ENCODE measurements at places on chromosomes 16 and 17. TPM values are rescaled to one million over a fixed set of nuclear protein-coding genes. Genes with fewer than 3 reads are reported as not detected.

DNA sequence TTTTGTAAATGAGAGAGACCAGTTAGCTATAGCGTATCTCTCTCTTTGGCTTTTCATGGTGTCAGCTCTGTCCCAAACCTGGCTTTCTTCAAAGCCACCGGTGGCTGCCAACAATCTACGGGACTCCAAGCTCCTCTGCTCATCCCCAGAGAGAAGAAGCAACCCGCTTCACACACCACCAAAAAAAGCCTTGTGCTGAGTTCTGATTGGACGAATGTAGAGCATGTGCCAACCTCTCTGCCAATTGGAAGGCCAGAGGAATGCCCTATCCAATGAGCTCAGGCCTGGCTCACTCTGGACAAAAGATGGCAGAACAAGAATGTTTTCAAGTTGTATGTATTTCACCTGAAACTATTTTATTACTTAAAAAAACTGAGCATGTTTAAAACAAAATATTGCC lies 202.4 kb downstream of the C16orf95 start:
- H3K4me1 ChIP-seq = no peaks in the 10 kb centered on the region
- no peak overlapping the region for H3K4me3 ChIP-seq
- no peak for DNase-seq
- H3K27ac ChIP-seq = no peak overlapping the region
- no peaks in the 10 kb centered on the region for H3K36me3 ChIP-seq

DNA sequence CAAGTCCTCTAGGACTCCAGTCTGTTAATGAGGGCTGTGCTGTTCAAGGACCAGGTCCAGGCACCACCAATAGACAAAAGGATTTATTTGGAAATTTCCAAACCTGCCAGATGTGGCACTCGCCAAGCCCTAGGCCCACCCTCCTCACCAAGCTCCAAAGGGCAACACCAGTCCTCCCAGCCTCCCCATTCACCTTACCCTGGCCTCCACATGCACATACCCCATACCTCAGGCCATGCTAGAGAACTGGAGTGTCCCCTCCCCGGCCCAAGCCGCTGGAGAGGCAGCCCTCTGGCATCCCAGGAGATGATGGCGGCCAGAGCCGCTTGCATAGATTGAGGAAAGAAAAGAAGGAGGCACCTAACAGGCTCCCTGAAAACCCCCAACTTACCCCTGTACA lies 4.6 kb upstream of the FTSJ3 start:
- H3K4me3 ChIP-seq = no peak overlapping the region
- H3K4me1 ChIP-seq = peaks cover 10% of the 10 kb centered on the region
- H3K27me3 ChIP-seq = no peaks in the 10 kb centered on the region
- no peak overlapping the region for H3K27ac ChIP-seq

CBX2 gene
- polyA plus RNA-seq = 5.4 TPM

GRCh38 chr17:75941442-75941819 lies 589 bp upstream of the FBF1 start:
- no peaks in the 10 kb centered on the region for H3K36me3 ChIP-seq
- peak overlapping the region; percentile 85 for H3K4me3 ChIP-seq
- H3K27me3 ChIP-seq = no peaks in the 10 kb centered on the region
- no peak overlapping the region for H3K27ac ChIP-seq
- no peaks in the 10 kb centered on the region for H3K4me1 ChIP-seq
- no peak for DNase-seq

DNA sequence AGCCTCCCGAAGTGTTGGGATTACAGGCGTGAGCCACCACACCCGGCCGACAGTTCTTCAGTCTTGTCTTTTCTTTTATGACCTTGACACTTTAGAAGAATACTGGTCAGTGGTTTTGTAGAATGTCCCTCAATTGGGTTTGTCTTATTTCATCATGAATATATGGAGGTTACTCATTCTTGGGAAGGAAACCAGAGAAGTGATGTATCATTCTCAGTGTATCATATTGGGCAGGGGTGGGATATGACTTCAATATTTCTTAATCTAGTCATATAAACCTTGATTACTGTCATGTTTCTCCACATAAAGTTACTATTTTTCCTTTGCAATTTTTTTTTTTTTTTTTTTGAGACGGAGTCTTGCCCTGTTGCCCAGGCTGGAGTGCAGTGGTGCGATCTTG lies 36.9 kb downstream of the SNTB2 start:
- no peak overlapping the region for H3K4me3 ChIP-seq
- no peak for DNase-seq
- no peaks in the 10 kb centered on the region for H3K4me1 ChIP-seq
- no peak overlapping the region for H3K27ac ChIP-seq
- no peaks in the 10 kb centered on the region for H3K36me3 ChIP-seq

DNA sequence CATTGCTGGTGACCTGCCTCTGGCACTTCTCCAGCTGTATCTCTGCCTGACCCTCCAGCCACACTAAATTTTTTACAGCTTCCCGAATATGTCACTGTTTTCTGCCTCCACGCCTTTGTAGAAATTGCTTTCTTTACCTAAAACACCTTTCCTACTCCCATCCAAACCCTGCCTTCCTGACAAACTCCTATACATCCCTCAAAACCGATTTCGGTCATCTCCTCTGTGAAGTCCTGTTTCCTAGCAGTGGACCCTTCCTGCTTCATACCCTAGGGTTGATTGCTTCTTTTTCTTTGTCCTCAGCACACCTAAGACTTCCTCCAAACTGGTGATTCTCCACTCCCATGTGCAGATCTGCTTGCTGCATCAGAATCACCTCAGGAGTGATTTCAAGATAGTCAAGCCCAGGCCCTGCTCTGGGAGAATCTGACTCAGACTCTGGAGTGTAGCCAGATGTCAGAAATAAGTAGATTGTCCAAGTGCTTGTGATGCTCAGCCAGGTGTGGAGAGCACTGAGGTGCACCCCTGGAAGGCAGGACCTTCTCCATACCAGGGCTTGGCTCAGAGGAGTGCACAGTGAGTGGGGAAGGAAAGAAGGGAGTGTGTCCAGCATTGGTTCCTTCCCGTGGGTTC lies 184.2 kb downstream of the COPRS start:
- no peaks in the 10 kb centered on the region for H3K4me1 ChIP-seq
- no peaks in the 10 kb centered on the region for H3K27me3 ChIP-seq
- no peak overlapping the region for H3K4me3 ChIP-seq
- H3K27ac ChIP-seq = no peak overlapping the region

DNA sequence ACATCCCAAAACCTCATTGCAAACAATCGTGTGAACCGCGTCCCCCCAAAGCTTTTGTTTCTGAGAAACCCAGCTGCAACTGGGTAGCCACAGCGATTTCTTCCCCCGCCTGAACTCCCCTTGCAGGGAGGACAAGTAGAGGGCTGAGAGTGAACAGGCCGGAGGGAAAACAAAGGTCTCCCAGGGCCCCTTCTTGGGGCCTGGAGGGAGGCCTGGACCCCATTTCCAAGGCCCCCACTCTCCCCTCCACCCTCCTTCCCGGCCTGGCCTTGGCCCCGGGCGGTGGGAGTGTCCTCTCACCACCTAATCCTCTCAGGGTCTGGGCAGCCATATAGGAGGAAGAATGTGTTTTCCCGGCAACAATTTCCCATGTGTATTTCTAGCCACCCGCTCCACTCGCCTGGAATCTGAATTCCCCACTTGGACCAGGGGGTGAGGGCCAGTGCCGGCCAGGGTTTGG lies 2.6 kb downstream of the GLIS2 start:
- H3K27me3 ChIP-seq = no peaks in the 10 kb centered on the region
- H3K4me1 ChIP-seq = peaks cover 11% of the 10 kb centered on the region
- DNase-seq = no peak
- H3K36me3 ChIP-seq = no peaks in the 10 kb centered on the region
- no peak overlapping the region for H3K4me3 ChIP-seq

MVP gene
- polyA plus RNA-seq = 67.1 TPM

GRB7 gene
- not detected for polyA plus RNA-seq

- DNase-seq = no peak
- H3K4me1 ChIP-seq = no peaks in the 10 kb centered on the region
- no peaks in the 10 kb centered on the region for H3K27me3 ChIP-seq
- H3K36me3 ChIP-seq = no peaks in the 10 kb centered on the region
Measured at GRCh38 chr17:81026266-81027036, 8.5 kb upstream of the BAIAP2 start.

LDHD gene
- polyA plus RNA-seq = not detected

NACA2 gene
- polyA plus RNA-seq = 0.43 TPM

DNA sequence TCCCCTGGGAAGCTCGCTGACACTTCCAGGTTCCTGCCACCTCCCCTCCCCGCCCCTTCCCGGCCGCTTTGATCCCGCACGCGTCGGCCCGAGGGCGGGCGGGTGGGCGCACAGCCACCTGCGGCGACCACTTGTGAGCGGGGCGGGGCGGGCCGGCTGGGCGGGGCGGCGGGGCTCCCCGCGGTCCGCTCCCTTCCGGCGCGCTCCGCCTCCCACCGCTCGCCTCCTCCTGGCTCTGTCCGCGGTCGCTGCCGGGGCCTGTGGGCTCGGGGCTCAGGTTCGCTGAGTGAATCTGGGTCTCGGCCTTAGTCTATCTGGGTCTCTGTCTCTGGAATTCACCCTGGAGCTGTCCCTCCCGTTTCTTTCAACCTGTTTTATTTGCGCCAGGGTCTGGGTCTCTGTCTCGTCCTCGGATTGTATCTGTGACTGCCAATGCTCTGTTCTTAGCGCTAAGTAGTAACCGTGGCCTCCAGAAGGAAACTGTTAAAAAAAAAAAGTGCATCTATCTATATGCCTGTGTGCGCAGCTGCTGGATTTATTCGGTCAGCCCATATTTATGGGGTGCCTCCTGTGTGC lies 2.7 kb upstream of the HES7 start:
- H3K27me3 ChIP-seq = peaks cover 9% of the 10 kb centered on the region
- peaks cover 32% of the 10 kb centered on the region for H3K4me1 ChIP-seq
- H3K27ac ChIP-seq = no peak overlapping the region
- no peak for DNase-seq
- H3K36me3 ChIP-seq = no peaks in the 10 kb centered on the region

DNA sequence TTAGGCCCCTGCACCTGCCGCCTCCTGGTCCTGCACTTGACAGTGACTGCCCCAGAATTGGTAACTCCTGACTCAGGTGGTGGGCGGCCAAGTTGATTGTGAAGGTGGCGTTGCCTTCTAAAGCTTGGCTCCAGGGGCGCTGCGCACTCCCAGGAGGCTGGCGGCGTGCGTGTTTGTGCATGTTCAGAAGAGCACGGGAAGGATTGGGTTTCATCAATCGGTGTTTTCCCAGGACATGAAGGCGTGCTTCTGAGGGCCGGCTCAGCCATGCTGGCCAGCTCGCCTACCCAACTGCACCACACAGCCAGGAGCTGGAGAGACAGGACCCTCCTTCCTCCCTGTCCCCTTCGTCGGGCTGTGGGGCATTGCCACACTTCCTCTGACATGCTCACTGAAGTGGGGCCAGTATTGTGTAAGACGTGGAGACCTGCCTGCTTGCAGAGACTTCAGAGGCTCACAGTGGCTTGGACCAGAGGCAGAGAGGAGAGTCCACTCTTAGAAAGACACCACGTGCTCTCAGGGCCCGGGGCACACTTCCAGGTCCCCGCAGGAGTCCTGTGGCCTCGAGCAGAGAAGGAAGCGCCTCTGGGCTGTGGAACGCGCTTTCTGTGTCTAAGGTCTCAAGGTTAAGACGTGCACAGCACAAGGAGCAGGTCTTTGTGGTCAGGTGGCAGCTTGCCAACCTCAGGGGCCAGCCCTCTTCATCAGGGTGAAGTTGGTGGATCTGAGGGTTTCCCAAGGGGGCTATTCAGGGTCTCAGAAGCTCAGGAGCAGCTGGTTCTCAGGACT lies 2.8 kb downstream of the RAB40C start:
- H3K4me3 ChIP-seq = no peak overlapping the region
- peaks cover 12% of the 10 kb centered on the region for H3K4me1 ChIP-seq
- H3K27ac ChIP-seq = no peak overlapping the region
- H3K36me3 ChIP-seq = no peaks in the 10 kb centered on the region
- H3K27me3 ChIP-seq = no peaks in the 10 kb centered on the region
- no peak for DNase-seq
